Right renal cortex interstitium (tissue), 3 donors: ENCODE measurements at places on chromosomes 6 and 20.

- no peak for DNase-seq
Measured at GRCh38 chr6:12269110-12269509, 21.1 kb upstream of the EDN1 start.

GRCh38 chr6:94414041-94414440 is 994.7 kb upstream of the EPHA7 start:
- DNase-seq: no peak

DNA sequence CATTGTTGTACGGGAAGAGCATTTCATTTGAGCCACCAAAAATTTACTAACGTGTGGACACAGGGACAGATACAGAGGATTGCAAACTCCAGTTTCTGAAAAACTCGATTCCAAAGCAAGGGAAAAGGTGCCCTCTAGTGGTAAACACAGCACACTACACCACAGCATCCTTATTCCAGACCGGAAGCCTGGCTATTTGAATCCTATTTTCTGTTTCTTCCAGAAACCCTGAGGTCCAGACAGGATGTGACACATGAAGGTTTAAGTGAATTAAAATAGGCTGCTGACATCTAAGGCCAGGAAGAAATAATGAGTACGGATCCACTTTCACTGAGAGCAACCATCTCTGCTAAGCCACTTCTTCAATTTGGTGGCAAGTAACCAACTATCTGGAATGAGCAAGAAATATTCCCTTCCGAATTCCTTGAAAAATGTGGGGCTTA is 31.8 kb upstream of the GMPR start:
- DNase-seq: peak; percentile 76

DNA sequence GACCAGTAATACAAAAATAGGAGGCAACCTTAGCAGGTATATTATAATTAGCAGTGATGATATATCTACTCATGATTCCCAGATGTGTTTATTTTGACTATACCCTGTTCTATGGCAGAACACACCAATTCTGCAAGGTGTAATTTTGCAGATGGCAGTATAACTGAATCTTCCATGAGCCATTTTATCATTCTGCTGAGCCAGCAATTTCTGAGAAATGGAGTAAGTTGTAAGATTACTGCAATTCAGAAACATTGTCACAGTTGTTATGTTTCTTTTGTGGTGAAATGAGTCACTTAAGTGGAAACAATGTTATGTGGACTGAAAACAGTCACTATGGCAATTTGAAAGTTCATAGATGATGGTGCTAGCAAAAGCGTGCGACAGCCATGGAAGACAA is 63.7 kb upstream of the RIMS1 start:
- DNase-seq: no peak

DNA sequence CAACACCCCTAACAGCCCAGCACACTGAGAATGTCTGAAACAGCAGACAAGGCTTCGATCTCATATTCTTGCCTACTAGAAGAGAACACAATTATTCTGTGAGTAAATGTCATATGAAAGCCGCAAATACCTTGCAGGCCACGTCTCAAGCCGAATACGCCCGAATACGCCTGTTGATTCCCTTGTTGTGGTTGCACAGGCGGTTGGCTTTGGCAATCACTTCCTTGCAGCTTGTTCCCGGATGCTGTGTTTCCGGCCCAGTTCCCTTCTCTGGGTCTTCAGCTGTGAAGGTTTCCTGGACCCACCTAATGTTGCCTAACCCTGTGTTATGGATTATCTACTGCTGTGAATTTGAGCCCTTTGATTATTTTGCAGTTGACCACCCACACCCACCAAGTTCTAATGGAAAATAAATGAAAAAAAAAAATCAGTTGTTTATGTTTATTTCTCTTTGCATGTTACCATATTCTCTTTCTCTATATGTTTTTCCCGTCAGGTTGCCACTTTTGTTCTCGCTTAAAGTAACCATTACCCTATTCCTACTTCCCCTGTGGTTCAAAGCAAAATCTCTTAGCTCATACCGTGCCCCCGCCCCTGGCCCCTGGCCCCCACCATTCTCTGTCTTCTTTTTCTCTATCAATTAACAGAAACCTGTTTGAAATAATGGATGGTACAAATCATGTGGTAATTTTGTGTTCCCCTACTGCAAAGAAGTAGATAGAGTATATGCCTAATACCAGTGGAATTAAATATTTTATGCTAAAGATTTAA is 172.4 kb downstream of the ADGB start:
- DNase-seq: no peak

DNA sequence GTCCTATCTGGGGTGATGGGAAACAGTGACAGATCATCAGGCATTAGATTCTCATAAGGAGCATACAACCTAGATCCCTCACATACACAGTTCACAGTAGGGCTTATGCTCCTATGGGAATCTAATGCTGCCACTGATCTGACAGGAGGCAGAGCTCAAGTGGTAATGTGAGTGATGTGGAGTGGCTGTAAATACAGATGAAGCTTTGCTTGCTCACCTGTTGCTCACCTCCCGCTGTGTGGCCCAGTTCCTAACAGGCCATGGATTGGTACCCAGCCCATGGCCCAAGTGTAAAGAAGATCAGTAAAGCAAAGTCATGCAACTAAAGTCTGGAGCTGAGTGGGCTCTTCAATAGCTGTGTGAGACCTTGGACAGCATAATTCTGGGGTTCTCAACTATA is 65.9 kb downstream of the PKIB start:
- DNase-seq: no peak

DNA sequence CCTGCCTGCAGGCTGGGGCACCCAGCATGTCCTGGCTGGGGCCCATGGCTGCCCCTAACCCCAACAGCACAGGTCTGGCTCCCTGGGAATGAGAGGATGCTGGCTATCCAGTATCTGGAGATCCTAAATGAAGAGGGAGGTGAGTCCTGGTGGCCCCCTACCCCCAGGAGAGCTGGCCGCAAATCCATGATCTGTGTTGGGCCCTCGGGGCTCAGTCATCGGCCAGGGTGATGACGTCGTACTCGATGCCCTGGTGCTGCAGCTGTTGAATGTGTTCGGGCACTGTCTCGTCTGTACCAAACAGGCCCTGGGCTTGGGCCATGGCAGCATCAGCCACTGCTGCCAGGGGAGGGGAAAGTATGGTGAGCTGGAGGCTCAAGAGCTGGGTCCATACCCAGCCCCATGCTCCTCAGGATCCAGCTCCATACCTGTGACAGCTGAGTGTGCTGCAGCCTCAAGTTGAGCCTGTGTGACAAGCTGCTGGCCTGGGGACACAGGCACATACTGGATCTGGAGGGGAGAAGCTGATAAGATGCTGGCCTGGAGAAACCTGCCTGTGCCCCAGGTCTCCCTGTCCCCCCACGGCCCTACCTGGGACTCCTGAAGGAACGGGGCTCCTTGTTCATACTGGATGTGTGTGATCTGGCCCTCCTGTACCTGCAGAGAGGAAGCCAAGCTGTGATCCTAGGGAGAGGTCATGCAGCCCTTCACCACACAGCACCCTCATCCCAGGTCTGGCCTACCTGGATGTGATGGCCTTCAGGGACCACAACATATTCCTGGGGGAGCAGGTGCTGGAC is 14.5 kb downstream of the PCIF1 start:
- DNase-seq: no peak

DNA sequence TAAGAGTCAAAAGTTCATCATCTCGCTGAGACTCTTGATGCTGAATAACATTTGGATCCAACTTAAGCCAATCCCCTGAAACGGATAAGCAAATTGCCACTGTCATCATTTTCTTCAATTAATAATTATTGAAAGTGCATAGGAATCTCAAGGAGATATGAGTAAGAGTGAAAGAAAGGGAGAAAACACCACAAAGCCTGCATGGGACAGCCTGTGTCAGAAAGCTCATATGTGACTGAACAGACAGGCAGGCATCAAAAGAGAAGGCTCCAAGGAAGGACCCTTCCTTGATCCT is 13.3 kb downstream of the ATXN1 start:
- no peak for DNase-seq

DNA sequence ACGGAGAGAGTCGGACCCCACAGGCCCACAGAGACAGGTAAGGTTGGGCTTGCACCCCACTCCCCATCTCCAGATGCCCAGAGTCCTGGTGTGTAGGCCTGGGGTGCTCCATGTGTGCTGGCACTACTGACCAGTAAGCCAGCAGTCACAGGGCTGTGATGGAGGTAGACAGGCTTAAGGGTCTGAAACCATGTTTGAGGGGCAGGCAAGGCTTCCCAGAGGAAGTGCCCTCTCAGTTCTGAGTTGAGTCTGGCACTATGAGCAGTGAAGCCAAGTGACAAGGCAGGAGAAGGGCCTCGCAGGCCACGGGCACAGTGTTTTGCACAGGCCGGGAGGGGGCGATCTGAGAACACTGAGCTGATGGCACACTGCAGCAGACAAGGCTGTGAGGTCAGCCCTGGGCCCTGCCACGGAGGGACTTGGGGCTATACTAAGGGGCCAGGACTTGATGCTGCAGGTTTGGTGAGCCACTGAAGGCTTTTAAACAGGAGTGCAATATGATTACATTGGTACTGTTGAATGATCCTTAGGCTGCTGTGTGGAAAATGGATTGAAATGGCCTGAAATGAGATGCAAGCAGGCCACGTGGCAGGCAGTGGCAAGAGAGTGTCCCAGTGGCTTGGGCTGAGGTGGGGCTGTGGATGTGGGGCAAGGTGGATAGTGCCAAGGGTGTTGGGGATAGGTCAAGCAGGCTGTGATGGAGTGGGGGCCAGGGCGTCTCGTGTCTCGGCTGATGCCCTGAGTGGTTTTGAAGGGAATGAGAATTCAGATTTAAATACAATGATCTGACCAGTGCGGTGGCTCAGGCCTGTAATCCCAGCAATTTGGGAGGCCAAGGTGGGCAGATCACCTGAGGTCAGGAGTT is 20.3 kb downstream of the TTBK1 start:
- DNase-seq: no peak

GRCh38 chr20:4871486-4871885 is 129.8 kb downstream of the SLC23A2 start:
- no peak for DNase-seq

DNA sequence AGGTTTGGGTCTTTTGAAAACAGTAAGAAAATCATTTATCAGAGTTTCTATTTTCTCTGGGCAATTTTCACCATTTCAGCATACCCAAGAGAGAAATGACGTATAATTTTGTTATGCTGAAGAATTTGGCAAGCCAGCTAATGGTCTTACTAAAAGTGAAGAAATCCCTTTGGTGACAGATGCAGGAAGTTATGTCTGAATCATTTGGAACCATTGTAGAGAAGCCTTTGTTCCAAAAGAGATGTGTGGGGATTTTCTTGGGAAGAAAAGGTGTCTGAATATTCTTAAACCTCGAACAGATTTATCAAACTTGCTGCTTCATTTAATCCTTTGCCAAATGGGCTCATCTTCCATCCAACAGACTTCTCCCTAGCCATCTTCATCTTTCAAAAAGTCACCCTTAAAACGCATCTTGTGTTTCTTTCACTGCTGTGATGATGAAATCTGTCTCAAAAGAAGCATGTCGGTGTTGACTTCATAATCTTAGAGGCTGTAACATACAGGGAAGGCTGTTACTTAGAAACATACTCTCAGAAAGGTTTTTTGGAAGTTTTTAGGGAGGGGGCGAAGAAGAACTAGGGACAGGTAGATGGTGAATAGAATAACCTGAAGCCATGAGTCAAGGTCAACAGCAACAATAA is 39.5 kb downstream of the CITED2 start:
- DNase-seq: no peak

DNA sequence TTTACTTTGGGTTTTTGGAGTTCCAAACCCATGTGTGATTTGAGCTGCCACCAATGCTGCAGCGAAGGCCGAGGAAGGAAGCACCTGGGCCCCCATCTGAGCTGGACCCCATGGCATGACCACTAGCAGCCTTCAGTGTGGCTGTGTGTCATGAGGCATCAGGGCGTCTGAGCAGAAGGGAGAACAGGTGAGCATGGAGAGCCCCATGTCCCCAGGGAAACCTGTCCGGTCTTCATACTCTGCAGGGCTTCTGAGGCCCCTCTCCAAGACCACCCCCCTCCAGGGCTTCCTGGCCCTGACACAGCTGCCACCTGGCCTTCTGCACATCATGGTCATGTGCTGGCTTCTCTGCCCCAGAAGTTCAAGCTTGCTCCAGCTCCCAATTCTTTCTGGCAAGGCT is 169.1 kb upstream of the CST7 start:
- DNase-seq: no peak

DNA sequence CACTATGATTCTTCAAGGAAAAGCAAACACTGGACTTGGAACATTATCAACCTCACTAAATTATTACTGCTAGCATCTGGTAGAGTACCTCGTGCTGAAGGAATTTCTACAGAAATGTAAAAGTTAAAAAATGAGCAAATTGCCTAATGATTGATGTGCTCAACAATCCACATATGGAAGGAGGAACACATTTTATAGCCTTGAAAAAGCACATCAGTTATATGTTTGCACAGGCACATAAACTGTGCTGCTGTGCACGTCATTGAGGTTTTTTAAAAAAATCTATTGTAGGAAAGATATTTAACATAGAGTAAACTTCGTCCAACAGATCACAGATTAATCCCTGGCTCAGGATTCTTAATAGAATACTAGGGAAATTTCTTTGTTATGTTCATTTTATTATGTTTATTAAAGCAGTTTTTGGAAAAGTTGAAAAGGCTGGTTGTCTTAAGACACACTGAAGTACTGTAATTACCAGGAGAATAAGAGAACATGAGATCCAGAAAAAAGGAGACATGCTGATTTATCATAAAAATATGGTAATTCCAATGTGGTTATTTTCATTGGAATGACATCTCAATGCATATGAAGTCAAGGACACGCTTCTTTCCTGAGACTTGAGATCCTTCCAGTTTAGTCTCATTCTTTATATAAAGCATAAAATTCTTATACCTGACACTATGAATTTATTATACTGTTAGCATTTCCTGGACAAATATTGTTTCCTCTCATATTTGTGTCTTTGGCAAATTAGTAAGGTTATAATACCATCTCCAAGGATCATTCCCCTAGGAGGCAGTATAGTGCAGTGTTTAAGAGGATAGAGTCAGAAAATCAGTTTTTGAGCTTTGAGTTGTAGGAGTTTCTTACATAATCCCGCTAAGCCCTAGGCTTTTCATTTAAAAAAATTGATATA is 511.1 kb downstream of the TENT5A start:
- DNase-seq: no peak

- no peak for DNase-seq
Measured at GRCh38 chr6:106381223-106381622, 20.7 kb downstream of the CRYBG1 start.

DNA sequence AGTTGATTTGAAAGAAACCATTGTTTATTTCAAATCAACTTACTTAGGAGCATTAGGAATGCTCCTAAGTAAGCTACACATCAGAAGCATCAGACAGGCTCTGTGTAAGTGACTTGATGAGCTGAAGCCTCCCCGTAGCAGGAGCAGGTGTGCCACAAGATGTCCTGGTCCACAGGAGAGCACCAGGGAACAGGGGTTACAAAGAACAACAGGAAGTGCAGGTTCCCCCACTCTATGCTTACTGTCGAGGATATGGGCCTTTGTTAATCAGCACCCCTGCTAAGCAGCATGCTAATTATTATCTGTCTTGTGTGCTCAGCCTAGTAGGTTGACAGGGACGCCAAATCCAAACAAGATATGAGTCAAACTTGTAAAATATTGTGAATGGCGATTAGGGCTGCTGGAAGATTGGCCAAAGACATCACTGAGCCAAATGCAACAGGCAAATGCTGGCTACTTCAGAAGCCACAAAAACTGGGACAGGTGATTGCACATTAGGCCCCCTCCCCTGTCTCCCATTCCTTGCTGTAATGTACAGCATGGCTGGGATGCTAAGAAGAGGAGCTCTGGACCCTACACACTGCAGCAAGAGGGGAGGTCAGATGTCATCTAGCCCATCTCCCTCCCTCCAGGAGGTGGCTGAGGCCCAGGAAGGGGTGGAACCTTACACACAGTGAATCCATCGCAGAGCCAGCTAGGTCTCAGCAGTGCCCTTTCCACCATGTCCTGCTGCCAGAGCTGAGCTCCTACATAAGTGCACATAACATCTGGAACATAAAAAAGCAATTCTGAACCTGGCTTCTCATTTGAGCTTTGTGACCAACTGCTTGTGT is 939 bp downstream of the TGM3 start:
- DNase-seq: no peak
